ENCODE measurements at places on chromosomes 12 and 14.

- DNase-seq: peak; percentile 44
Observed at GRCh38 chr12:51820526-51821439, 27.7 kb downstream of the FIGNL2 start.

DNA sequence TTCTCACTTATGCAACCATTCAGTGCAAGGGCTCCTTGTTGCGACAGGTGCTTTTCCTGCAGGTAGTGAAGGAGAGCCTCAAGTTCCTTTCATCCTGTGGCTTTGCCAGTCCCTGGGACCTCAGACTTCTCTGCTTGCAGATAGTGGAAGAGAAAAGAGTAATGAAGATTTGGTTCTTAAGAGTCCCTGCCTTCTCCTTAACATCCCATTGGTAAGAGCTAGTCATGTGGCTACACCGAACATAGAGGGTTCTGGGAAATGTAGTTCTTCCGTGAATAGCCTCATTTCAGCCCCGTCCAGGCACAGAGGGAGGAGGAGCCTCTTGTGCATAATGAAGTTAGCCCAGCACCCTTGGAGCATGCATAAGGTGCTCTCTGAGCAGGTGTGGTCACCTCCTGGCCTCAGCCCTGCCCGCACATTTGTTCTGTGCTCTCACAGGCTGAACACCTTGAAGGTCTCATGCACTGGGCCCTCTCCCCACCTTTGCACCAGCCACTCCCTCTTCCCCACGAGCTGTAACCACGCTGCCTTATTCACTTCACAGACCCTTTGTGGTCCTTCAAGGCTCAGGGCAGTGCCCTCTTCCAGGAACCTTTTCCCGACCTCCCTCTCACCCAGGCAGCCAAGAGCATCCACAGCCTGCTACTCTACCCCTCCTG, 134.0 kb downstream of the BCL11B start:
- DNase-seq: no peak

DNA sequence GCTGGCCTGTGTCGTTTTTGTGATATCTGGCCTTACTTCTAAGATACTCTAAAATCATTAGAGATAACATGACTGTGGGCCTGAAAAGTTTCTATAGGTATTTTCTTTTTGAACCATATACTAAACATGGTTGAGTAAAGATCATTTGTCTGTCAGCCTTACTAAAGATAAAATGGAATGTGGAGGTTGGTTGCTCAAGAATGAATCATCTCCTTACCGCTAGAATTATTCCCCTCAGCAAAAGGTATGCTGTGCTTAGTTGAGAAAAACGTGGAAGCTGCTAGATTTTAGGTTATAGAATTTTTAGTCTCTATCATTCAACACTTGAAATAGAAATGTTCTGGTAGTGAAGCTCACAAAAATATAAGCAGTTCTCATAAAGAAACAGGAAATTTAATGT, 407.3 kb downstream of the AEBP2 start:
- no peak for DNase-seq

- DNase-seq: no peak
Observed at GRCh38 chr12:95802482-95803270, 12.1 kb upstream of the NTN4 start.

DNA sequence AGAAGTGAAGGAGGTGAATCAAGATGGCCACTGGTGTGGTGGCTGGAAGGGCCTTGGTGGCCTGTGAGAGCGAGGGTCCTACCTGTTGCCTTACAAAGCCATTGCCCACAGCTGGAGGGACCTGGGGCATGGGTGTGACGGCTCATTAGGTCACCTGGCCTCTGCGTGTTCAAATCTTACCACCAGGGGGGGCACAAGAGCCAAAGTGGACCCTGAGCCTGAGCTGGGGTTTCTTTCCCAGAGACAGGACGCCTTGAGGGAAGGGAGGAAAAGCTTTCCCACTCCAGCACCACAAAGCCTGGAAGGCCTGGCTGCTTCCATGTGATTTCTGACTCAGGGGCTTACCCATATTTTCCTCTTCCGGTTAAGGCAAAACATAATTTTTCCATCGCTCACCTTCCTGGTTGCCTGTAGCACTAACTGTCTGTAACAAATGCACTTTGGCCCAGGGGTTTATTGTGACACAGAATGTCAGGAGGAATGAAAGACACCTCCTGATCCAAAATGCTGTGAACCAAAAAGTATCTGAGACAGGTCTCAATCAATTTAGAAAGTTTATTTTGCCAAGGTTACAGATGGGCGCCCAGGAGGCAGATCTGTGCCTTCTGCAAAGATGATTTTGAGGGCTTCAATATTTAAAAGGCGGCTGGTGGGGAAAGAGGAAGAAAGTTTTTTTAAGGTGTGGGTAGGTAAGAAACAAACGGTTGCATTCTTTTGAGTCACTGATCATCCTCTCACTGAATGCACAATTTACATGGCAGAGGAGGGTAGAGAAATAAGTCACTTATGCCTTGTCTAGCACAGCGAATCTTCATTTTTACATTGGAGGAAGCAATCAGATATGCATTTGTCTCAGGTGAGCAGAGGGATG, 4.3 kb upstream of the CD9 start:
- DNase-seq: peak; percentile 86

DNA sequence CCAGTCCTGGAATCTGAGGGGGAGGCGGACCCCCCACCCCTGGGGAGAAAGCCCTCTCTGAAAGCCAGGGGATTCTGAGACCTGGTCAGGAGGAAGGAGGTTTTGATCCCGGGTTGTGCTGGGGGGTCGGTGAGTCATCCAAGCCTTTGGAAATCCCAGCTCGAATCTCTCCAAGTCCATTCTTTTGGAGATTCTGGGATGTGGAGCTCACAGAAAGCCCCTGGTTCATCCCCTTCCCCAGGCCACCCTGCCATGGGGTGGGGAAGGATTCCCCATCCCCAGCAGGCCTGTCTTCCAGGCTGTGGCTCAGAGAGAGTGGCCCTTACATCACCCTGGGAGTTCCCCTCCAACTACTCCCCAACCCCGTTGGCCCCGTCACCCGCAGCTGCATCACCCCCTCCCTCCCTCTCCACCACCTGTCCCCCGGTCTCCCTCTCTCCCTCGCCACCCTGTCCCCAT, 14.3 kb downstream of the EXOC3L4 start:
- DNase-seq: no peak

GRCh38 chr12:1562813-1563407, 31.5 kb downstream of the FBXL14 start:
- no peak for DNase-seq

DNA sequence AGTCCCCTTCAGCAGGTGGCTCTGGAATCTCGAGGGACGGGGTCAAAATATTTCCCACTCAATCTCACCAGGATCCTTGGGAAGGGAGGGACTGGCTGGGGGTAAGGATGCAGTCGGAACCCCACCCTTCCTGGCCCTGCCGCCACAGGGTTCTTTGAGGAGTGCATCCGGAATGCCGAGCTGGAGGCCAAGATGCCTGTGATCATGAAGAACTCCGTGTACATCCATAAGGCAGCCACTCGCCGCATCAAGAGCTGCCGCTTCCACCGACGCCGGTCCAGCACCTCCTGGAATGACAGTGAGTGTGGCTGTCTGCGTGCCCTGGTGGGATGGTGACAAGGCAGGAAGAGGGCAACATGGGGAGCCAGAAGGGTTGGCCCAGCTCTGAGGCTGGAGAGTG, 43.1 kb downstream of the PLEKHD1 start:
- no peak for DNase-seq

- DNase-seq: no peak
Observed at GRCh38 chr12:106586278-106586802, 3.5 kb downstream of the RFX4 start.

DNA sequence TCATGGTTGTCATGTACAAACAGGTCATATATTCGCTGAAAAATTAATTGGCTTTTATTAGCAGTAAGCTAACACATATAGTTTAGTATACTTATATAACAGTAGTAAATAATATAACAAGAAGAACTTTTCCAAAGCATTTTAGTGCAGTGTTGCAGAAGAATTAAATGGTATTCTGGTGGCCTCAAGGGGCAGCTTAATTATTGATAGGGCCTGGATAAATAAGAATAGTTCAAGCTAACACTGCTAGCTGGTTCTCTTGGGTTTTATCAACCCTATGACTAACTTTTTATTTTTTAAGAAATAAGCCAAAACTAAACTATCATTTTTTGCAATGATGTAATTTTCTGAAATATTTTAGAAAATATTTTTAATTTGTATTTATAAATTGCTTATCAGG, 152.1 kb downstream of the SRGAP1 start:
- DNase-seq: no peak

- no peak for DNase-seq
Observed at GRCh38 chr12:130435331-130435730, 97.6 kb downstream of the PIWIL1 start.

DNA sequence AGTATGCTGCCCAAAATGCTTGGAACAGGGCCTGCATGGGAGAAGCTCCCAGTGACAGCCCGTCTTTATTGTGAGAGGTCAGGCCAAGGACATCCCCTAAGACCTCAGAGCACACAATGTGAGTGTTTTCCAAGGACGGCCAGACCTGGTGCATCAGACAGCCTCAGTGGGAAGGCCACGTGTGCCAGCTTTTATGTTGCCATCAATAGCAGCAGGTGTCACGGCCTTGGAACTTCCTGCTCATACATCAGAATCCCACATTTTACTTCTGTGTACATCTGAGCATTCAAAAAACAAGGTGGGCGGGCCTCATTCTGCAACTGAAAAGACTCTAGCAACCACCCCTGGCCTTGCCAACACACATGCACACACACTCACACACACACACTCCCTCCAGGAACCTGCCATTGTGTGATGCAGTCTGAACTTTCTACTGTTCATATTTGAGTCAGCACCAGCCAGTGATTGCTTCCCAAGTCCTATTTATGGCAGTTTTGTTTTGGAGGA, 753.1 kb upstream of the TBX3 start:
- DNase-seq: no peak

DNA sequence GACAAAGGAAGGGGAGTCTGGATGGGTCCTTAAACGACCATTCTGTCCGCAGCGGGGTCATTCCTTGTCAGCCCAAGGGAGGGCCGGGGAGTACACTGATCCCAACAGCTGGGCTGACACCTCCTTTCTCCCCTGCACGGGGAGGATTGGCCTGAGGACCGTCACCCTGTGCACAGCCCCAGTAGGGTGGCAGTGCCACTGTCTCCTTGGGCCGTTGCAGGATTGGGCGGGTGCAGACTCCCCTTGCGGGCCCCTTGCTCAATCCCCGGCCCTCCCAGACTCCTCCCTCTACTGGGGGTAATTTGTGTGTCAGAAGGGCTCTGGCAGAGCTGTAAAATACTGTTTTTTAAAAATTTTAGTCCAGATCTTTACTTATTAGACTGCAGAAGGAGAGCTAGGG, 12.6 kb upstream of the AMN start:
- no peak for DNase-seq

DNA sequence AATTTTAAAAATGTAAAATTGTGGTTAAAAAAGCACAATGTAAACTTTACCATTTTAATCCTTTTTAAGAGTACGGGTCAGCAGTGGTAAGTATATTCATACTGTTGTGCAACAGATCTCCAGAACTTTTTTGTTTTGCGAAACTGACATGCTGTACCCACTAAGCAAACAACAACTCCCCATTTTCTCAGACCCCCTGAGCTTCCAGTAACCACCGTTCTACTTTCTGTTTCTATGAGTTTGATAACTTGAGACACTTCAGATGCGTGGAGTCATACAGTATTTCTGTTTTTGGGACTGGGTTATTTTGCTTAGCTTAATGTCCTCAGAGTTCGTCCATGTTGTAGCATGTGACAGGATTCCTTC, 38.0 kb downstream of the CHST11 start:
- no peak for DNase-seq

DNA sequence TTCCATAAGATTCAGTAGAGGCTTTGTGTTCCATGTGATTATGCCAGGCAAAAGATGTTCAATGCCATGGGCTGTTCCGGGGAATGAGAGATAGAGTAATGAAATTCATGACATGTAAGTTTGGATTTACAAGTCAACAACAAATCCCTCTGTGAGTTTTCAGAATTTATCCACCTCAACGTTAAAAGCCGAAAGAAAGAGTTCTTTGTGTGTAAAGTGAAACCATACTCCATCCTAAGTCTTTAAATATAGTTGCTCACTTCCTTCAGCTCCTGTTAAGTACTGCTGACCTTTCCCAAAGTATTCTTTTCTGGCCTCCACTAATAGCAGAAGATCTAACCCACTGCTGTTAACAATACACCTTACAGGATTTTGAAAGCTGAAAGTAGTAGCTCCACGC, 190.0 kb downstream of the TMX1 start:
- no peak for DNase-seq

GRCh38 chr14:33061667-33062325, 123.1 kb downstream of the NPAS3 start:
- DNase-seq: no peak

DNA sequence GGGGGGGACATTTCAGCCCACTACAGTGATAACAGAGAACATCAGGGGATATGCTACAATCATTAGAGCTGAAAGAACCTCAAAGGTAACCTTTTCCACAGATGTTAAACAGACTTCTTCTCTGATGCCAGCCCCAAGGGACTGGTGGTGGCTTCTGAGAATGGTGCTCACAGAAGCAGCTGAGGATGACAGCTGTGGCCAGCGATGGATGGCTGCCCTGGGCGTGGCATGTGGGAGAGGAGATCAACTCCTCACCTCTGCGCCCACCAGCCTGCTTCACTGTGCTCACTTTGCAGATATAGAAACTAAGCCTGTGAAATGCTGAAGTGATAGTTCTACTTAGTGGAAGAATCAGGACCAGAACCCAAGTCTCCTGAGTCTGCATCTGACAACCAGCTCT, 33.0 kb downstream of the FOXN3 start:
- DNase-seq: no peak

DNA sequence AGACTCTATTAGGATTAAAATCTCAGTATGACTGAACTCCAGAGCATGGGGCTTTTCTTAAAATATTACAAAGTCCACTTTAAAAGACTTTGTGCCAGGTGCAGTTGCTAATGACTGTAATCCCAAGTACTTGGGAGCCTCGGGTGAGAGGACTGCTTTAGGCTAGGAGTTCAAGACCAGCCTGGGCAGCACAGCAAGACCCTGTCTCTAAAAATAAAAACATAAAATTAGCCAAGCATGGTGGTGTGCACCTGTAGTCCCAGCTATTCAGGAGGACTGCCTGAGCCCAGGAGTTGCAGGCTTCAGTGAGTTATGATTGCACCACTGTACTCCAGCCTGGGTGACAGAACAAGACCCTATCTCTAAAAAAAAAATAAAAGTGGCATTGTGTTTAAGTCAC, 33.2 kb downstream of the ATF7 start:
- no peak for DNase-seq

DNA sequence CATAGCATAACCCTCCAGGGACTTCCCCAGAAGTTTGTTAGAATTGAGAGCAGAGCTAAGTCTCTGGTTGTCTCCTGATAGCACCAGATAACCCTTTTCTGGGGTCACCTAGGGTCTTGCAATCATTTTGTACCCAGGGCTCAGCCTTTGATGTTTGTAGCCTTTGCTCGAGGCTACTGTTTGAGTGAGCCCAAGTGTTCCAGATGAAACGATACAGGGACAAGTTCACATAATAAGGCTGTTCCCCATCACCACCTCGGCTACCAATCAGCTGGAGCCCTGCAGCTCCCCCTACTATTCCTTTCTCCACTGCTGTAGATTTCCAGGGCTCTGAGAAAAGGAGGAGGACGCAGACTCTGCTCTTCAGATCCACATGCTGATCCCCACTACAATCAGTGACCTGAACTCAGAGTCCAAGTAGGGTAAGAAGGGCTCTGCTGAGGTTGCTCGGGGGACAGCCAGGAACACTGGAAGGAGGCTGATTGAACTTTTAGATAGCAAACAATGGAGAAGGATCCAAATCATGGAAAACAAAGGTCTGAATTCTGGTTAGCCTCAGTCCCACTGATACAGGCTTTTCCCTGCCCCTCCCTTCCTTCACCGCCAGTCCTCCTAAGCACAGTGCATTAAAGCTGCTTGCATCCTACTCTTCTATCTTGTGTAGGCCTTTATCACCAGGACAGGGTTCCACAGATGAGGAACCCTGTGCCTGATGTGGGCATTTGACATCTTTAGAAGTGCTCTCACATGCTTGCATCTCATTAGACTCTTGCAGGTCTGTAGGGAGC, at the start of gene EDDM3A:
EDDM3A (plus strand) TSS at position 317 of the 788 bp plus-strand sequence. CDS start 1,694 bp downstream, outside the sequence.
- DNase-seq: no peak

All from midbrain (tissue), 1 donor.